ENCODE measurements at places on chromosomes 2 and 18.

GRCh38 chr2:178219247-178219646 lies 24.9 kb downstream of the OSBPL6 start:
- DNase-seq = no peak

- DNase-seq = no peak
Observed at GRCh38 chr18:32696376-32696775, 76.4 kb downstream of the KLHL14 start.

GRCh38 chr18:55320424-55321264 lies 267.3 kb downstream of the TCF4 start:
- DNase-seq = peak; percentile 36

GRCh38 chr18:37055137-37055802 lies 226.3 kb downstream of the KIAA1328 start:
- no peak for DNase-seq

- DNase-seq = no peak
Observed at GRCh38 chr2:30287857-30288513, 56.7 kb downstream of the LBH start.

DNA sequence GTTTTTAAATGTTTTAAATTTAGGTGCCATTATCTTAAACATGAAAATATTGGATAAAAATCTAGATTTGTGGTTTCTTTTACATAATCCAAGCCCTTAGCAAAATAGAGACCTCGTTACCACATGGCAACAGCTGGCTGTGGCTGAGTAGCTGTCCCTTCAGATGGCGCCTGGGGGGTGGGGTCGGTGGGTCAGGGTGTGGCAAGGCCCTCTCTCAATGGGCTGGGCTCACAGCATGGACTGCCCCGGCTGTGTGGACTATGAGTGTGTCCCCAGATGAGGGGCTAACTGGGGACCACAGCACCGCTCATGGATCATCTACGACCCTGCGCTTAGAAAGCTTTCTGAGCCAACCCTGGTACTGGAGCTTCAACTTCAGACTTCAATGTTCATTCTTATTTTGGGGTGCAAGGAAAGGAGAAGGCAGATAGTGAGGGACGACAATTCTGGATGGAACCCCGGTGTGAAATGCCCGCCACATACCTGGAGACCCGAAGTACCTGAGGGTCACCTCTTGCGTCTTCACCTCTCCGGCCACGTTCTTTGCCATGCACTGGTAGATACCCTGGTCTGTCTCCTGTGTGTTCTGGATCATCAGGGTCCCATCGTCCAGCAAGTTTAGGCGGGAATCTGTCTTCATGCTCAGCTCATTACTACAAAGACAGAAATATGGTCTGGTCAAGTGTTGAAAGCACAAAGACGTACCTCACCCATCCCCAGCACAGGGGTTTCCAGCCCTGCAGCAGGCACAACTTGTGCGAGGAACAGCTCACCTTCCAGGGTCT lies 71.0 kb downstream of the PXDN start:
- no peak for DNase-seq

GRCh38 chr18:39449566-39449965 lies 1884.0 kb upstream of the CELF4 start:
- no peak for DNase-seq

All from HT1080 (cell line).